ENCODE measurements at places on chromosomes 6 and 20. TPM values are rescaled to one million over a fixed set of nuclear protein-coding genes. Genes with fewer than 3 reads are reported as not detected.
A peak's percentile ranks its signal among the peaks of the same experiment; 100 is the strongest.

- DNase-seq, result no peak
Measured at GRCh38 chr6:117615750-117616390, 13.6 kb upstream of the GOPC start.

GRCh38 chr6:111773501-111774345 is 99.5 kb downstream of the FYN start:
- no peak for DNase-seq

GRCh38 chr6:4613381-4613780 is 162.8 kb upstream of the CDYL start:
- no peak for DNase-seq

GRCh38 chr6:130681028-130681427 is 146.2 kb upstream of the SMLR1 start:
- no peak for DNase-seq

DNA sequence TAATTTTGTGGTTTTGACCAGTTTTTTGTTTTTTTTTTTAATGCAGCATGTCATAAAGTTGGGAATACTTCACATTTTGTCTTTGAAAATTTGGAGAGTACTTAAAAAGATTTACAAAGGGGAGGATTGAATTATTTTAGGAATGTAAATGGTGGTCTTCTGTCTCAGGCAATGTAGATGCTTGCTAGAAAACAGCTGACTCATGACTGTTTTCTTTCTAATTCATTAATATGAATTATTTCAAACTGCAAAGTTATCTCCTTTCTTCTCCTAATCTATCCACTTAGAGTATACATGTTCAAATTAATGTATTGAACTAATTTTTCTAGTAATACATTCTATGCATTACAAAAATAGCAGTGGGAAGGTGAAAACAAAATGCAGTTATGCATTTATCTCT is 24.9 kb downstream of the HCRTR2 start:
- no peak for DNase-seq

GRCh38 chr20:54137115-54137514 is 36.7 kb downstream of the CYP24A1 start:
- DNase-seq, result no peak

- DNase-seq, result no peak
Measured at GRCh38 chr6:50093116-50093937, 43.6 kb upstream of the DEFB112 start.

GRCh38 chr20:56957737-56958553 is 308.5 kb downstream of the BMP7 start:
- DNase-seq, result peak; percentile 40

DNA sequence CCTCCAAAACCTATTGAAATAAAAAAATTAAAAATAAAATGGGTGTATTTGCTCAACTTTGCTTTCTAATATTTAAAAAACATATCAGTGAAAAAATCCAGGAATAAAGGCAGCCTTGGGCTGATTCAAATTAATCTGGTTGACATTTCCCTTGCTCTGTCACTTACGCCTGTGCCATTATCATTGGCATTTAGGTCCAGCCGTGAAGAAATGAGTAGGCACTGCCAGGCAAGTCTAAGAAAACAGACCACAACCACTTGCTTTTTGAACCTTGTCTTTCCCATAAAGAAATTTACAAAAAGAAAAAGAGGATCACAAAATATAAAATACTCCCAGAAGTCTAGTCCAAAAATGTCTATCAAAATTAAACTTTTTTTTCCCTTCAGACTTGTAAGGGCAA is 59.2 kb upstream of the HBS1L start:
- DNase-seq, result no peak

DNA sequence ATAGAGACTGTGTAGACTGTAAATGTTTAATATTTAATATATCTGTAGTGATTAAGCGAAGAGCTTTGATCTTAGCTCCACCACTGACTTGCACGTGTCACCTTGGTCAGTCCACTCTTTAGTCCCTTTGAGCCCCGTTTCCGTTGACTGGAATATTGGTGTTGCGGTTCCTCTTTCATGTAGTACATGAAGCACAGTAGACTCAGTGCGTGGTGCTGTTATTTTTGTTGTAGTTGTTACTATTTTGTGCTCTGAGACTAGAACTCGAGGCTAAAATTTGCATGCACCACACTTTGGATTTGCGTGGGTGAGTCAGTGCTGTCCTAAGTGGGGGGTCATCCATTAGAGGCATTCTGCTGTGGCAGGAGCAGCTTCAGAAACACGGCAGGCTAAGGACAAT is 291.4 kb downstream of the QKI start:
- no peak for DNase-seq

DNA sequence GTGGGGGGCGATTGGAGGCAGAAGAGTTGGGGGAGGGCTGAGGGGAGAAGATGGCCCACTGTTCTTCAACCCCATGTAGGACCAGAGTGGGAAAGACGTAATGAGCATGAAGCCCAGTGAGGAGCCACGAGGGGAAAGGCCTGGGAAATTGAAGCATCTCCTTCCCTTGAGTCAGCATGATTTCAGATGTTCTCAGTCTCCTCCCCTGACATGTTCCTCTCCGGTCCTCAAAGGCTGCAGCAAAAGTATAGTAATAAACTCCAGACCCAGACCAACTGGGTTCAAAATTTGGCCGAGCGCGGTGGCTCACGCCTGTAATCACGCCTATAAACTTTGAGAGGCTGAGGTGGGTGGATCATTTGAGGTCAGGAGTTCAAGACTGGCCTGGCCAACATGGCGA is 1.9 kb upstream of the NFKBIE start:
- no peak for DNase-seq

DNA sequence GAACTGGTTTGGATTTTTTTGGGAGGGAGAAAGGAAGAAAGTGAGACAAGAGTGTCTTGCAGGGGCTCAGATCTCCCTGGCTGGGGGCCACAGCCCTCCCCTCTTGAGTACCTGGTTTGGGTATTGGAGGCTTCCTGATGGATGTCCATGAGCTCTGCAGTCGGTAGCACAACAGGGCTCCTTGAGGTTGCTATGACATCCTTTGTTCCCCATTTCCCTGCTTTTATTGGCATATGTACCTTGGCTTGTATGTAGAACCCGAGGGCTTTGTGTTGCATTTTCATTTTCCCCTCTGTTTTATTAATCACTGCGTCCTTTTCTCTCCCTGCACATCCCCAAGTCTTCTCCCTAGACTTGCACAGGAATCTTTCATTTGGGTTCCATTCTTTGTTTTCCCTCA is 355.5 kb upstream of the TSHZ2 start:
- DNase-seq, result no peak

DNA sequence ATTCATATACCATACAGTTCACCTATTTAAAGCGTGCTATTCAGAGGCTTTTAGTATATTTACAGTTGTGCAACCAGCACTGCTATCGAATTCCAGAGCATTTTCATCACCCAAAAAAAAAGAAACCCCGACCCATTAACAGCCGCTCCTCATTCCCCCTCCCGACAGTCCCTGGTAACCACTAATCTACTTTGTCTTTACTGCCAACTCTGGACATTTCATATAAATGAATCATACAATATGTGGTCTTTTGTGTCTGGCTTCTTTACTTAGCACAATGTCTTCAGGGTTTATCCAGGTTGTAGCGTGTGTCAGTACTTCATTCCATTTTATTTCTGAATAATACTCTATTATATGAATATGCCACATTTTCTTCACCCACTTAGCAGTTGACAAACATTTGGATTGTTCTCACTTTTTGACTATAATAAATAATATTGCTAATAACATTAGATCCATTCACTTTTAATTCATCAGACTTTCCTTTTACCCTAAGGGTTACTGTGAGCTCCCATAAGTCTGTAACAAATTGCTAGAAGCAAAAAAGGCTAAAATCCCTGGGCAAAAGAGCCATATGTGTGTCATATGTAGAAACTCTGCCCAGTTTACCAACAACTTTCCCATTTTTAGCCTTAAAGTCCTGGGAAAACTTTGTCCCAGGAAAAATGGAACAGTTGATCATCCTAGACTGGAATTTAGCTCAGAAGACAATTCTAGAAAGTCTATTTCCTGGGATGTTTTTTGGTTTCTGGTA is 23.2 kb upstream of the ROS1 start:
- no peak for DNase-seq

GRCh38 chr6:64330694-64331307 is 695.2 kb downstream of the PHF3 start:
- peak; percentile 16 for DNase-seq

GRCh38 chr6:111278731-111279130 is 191.4 kb downstream of the SLC16A10 start:
- DNase-seq, result no peak

- no peak for DNase-seq
Measured at GRCh38 chr6:129453073-129453472, 256.9 kb downstream of the ARHGAP18 start.

DNA sequence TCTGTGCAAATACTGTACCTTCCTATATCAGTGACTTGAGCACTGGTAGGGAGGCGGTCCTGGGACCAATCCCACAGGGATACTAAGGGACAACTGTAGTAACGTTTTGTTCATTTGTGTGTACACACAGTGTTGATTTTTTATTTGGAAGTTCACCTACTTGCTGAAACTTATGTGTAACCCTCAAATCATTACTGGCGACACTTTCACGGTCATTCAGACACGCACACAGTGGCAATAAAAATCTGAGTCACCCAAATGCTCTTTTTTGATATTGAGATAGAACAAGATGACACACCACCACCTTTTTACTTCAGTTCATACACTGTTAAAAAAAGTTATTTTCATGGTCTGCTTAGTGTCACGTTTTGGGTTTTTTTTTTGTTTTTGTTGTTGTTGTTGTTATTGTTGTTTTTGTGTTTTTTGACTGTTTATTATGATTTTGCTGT is 79.8 kb downstream of the QKI start:
- no peak for DNase-seq

DNA sequence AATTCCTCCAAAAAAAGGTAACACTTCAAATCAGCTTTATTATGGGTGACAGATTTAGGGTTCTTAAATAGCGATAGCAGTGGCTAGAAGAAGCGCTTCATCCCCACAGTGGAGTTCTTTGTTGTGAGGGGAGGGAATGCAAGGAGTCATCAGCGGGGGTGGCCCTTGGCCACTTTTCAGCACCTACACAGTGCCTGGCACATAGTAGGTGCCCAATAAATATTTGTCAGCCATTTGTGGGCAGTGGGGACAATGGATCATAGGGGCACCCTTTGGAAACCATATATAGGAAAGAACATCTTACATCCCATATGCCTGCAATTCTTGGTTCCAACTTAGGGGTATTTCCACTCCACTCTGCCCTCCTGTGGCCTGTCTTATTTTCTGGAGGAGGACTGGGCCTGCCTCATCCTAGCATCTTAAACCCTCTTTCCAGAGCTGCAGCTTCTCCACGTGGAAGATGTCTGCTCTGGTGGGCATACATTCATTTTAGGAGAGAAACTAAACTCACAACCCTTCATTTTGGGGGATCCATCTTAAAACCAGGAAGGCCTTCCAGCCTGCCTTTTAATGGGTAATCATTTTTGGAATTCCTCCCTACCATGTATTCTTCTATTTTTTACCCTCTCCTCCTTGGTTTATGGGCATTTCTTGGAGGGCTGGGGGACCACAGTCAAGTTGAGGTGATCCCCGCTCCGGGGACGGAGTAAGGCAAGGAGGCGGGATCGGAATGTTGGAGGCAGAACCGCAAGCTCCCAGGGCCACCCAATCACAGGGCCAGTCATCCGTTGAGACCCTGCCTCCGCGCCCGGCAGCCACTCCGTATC is 2.6 kb upstream of the GPSM3 start:
- no peak for DNase-seq

The ADGB gene
- polyA plus RNA-seq, result not detected

The SMOC2 gene
- polyA plus RNA-seq, result 133 TPM

The HLA-F gene
- 7.2 TPM for polyA plus RNA-seq

The HUS1B gene
- 0.17 TPM for polyA plus RNA-seq

The TTK gene
- 7.3 TPM for polyA plus RNA-seq

The CDH26 gene
- polyA plus RNA-seq, result not detected

The TINAG gene
- polyA plus RNA-seq, result not detected

The MED23 gene
- 12.2 TPM for polyA plus RNA-seq
